ENCODE measurements at places on chromosomes 6 and 20.

DNA sequence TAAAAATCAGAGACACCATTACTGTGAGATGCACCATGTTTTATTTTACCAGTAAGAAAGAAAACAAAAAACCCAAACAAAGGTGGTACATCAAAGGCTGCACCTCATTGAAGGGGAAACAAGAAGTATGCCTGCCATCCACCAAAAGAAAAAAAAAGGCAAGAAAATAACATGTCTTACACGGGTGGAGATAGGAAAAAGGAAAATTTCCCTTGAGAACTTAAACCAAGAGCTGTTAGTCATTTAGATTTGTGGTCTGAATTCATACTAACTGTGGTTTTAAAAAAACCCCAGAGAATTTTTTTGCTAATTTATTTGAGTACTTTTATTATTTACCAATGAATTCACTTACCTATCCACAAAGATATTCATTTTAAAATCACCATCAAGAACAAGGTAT, 144.0 kb downstream of the LRRC1 start:
- no peak for DNase-seq

DNA sequence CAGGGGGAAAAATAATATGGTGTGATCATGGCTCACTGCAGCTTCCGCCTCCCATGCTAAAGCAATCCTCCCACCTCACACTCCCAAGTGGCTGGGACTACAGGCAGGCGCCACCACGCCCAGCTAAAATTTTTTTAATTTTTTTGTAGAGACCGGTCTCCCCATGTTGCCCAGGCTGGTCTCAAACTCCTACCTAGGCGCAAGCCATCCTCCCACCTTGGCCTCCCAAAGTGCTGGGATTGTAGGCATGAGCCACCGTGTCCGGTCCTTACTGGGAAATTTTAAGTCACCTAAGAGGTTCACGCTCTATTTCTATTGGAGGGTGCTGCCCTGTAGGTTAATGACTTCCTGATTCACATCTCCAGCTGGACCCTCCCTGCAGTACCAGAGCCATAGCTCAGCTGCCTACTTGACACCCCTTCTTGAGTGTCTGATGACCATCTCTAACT, 626 bp upstream of the CDK5RAP1 start:
- DNase-seq: no peak

GRCh38 chr6:42049948-42050296, 402 bp upstream of the TAF8 start:
- no peak for DNase-seq

- DNase-seq: no peak
Measured at GRCh38 chr6:43455531-43456428, at the start of gene DLK2. Gene DLK2, minus strand, starts transcription at chr6:43455548. Its CDS starts 723 bp downstream, at chr6:43454825.

GRCh38 chr20:46264391-46265266, 43.7 kb downstream of the CDH22 start:
- DNase-seq: no peak

GRCh38 chr6:163707387-163708355, 293.2 kb downstream of the QKI start:
- no peak for DNase-seq

- DNase-seq: no peak
Measured at GRCh38 chr6:128573036-128573435, 52.6 kb upstream of the PTPRK start.

DNA sequence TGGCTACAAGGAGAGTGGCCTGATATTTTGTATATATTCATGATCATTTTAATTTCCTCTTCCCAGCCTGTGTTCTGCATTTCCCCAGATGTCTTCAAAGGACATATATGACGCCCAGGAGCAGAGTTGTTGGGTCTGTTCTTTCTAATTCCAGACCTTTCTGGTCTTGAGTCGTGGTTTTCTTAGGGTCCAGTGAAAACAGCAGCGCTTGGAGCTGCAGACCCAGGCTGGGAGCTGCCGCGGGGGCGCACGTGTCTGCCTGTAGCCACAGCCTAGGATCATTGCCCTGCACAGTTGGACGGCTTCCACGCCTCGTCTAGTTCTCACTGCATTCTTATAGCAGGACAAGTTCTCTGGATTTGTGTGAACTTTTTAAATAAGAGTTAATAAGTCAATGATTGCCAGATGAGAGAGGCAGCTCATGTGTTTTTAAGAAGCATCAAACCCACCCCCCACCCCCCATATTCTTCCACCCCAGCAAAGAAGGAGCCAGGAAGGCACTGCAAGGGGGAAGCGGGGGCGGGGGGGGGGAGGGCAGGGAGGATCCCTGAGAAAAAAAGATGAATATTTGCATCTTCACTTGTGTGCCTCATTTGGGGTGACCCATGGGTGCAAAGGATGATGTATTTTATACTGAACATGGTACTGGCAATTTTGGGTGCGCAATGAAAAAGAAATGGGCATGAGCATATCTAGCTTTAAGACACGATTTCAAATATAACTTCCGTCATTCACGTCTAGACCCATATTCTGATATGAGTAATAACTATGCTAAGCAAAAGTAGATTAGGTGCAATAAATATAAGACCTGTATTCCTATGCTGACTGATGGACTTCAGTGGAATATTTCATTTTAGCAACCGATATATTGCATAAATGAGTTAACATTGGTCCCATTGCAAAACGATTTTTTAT, 160.0 kb downstream of the TBXT start:
- DNase-seq: no peak

DNA sequence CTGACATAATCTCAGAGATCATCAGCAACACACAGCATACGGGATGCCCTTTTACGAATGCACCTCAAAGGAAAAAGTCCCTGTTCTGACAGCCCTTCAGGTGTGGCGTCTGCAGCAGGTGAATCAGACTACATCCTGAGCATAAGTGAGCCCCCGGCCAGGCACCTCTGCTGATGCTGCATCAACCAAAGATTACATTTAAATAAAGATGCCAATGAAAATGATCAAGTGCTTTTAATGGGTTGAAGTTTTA, 58.7 kb downstream of the INSM1 start:
- no peak for DNase-seq

GRCh38 chr6:170080169-170080827, 210.6 kb downstream of the DLL1 start:
- DNase-seq: no peak

DNA sequence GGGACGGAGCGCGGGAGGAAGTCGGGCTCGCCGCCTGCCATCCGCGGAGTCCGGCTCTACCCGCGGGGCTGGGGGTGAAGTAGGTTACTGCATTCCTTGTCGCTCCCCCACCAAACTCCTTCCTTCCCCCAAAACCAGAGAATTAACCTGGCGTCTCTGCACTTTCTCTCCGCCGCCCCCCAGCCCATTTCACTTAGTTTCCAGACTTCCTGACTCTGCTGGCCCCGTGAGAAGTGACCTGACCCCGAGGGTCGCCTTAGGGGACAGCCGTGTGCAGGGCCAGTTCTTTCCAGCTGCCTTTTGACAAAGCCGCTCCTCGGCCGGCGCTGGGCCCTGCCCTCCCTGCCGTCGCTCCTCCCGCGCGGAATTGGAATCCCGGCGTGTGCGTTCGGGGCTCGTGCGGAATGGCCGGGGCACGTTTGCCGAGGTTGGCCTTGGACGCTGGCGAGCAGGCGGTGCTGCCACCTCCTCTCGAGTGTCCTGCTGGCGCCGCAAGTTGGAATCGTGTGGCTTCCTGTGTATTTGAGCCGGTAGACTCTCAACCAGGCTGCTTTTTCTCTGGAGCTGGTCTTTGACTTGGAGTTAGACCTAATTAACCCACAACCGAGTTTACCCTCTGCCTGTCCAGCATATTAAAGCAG, 650 bp downstream of the DCBLD1 start:
- peak; percentile 66 for DNase-seq

DNA sequence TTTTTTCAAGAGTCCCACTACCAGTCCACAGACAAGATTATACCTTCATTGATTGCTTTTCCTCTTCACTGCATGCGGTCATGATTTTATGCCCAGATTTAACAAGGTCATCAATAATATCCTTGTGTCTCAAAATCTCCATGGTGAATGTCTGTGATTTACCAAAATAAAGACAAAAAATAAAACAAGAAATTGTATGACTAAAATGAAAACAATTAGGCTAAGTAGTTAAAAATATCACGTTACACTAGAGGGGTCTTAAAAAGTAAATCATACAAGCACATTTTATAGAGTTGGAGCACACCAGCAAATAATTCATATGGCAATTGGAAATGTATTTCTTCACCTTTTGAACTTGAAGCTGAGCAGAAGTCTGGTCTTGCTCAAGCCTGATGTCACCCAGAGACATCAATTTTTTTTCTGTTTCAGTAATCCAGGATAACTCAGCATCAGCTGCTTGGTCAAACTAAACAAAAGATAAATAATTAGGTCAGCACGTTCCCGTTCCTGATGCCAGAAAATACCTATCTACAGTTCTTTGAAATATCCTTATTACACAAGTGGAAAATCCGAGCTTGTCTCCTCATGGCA, 125.4 kb downstream of the DST start:
- DNase-seq: no peak

DNA sequence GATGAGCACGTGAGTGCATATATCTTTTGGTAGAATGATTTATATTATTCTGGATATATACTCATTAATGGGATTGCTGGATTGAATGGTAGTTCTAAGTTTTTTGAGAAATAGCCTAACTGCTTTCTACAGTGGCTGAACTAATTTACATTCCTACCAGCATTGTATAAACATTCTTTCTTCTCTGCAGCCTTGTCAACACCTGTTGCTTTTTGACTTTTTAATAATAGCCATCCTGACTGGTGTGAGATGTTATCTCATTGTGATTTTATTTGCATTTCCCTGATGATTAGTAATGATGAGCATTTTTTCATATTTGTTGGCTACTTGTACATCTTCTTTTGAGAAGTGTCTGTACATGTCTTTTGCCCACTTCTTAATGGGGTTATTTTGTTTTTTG, 116.3 kb downstream of the ADTRP start:
- DNase-seq: no peak

- no peak for DNase-seq
Measured at GRCh38 chr6:138261116-138261780, 43.0 kb upstream of the PBOV1 start.

- no peak for DNase-seq
Measured at GRCh38 chr6:43088654-43089056, 12.5 kb downstream of the PTK7 start.

GRCh38 chr6:166076625-166077024, 91.0 kb downstream of the TBXT start:
- no peak for DNase-seq
